ENCODE measurements at places on chromosomes 6 and 20.

- no peak for DNase-seq
Observed at GRCh38 chr6:63839485-63839884, 203.9 kb downstream of the PHF3 start.

GRCh38 chr20:18154342-18154741, 16.7 kb downstream of the KAT14 start:
- DNase-seq = no peak

GRCh38 chr6:111503660-111504059, 20.6 kb upstream of the REV3L start:
- DNase-seq = no peak

GRCh38 chr6:139647016-139647415, 272.6 kb upstream of the CITED2 start:
- DNase-seq = no peak

GRCh38 chr6:162140251-162140852, 587.2 kb downstream of the PRKN start:
- DNase-seq = no peak

DNA sequence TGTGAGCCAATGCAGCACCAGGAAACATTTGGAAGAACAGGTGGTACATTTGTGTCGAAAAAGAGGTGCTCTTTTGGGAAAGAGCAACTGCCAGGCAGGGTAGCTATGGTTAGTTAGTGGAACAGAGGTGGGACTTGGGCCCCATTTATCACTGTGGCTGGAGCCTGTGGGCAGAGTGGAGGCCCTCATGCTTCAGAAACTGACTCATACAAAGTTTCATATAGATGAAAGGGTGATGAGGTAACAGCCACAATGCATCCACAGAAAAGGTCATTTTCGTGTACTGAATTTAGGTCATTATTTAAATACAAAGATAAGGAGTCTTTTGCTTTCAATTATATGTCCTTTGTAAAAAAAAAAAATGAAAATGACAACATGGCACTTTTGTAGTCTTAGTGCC, 76.4 kb upstream of the HS3ST5 start:
- no peak for DNase-seq
